Stimulated activated CD4-positive, alpha-beta T cell treated with anti-CD3 and anti-CD28 coated beads, Interleukin-4, amount 100 ng/mL, for 1 hour (primary cell): ENCODE measurements at places on chromosomes 6 and 20.
A peak's percentile ranks its signal among the peaks of the same experiment; 100 is the strongest.

GRCh38 chr20:39825950-39826349 lies 863.1 kb downstream of the MAFB start:
- DNase-seq = no peak

DNA sequence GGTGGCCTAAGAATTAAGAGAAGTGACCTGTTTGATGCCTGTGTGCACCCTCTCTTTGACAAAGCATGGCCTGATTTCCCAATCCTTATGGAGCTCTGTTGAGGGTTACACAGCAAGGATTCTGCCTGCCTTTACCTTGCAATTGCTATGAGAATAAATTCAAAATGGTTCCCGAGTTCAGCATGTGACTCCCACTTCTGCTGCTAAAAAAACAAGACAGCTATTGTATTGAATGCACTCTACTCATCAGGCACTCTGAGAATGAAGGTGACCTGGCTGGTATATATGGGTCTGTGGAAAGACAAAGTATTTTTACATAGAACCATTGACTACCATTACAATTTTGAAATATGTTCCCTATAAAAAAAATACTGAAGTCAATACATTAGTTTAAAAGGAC lies 190.3 kb downstream of the ATXN1 start:
- DNase-seq = no peak

DNA sequence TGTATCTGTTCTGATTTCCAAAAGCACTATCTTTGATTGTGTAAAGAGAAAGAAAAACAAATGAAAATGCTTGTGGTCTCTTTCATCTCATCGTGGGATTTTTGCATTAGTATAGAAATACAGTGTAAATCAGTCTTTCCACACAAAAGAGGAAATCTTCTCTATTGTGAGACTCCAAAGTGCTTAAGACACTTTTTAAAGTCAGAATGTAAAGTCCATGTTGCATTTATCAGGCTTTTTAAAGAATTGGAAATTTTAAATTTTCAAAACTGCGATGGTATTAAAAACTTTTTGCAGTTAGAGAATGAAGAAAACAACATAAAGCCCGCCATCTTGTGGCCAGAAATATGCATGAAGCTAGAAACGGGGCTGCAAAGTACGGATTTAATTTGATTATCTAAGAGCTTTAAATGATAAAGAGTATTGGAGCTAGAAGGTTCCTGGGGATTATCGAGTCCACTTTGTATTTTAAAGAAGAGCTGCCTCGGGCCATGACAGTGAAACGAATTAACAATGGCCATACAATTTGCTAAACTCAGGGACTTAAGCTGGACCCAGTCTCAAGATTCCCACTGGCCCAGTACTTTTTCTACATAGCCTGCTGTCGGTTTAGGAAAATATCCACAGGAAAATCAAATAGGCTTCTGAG lies 339.6 kb downstream of the ARHGAP18 start:
- peak; percentile 23 for DNase-seq

GRCh38 chr20:32652739-32653526 lies 20.8 kb downstream of the C20orf203 start:
- peak; percentile 87 for DNase-seq

GRCh38 chr6:3410385-3411360 lies 46.2 kb downstream of the SLC22A23 start:
- DNase-seq = peak; percentile 55

GRCh38 chr6:79949233-79949632 lies 1.9 kb upstream of the ELOVL4 start:
- DNase-seq = peak; percentile 26

GRCh38 chr6:84379142-84379541 lies 151.7 kb upstream of the CEP162 start:
- DNase-seq = no peak

GRCh38 chr6:166463359-166464067 lies 80.8 kb upstream of the MPC1 start:
- no peak for DNase-seq

GRCh38 chr6:96186516-96187195 lies 170.9 kb downstream of the FUT9 start:
- no peak for DNase-seq
